ENCODE measurements at places on chromosomes 7 and 10. TPM values are rescaled to one million over a fixed set of nuclear protein-coding genes. Genes with fewer than 3 reads are reported as not detected.

The FOXL3 gene
- not detected for total RNA-seq

The MYPN gene
- not detected for total RNA-seq

GRCh38 chr10:5944389-5945189 is 32.8 kb downstream of the IL15RA start:
- no peak overlapping the region for H3K4me3 ChIP-seq
- no peaks in the 10 kb centered on the region for H3K36me3 ChIP-seq
- peaks cover 28% of the 10 kb centered on the region for H3K4me1 ChIP-seq
- no peaks in the 10 kb centered on the region for H3K27me3 ChIP-seq
- no peak for DNase-seq

GRCh38 chr10:89609833-89610346 is 35.2 kb downstream of the PANK1 start:
- no peak overlapping the region for H3K4me3 ChIP-seq
- H3K27ac ChIP-seq = no peak overlapping the region
- no peaks in the 10 kb centered on the region for H3K27me3 ChIP-seq
- H3K36me3 ChIP-seq = no peaks in the 10 kb centered on the region
- no peaks in the 10 kb centered on the region for H3K4me1 ChIP-seq
- DNase-seq = no peak

- no peaks in the 10 kb centered on the region for H3K4me1 ChIP-seq
- no peak overlapping the region for H3K27ac ChIP-seq
- no peak overlapping the region for H3K4me3 ChIP-seq
- no peaks in the 10 kb centered on the region for H3K27me3 ChIP-seq
- DNase-seq = no peak
- H3K36me3 ChIP-seq = no peaks in the 10 kb centered on the region
These were observed 3.9 kb downstream of the MPP7 start for GRCh38 chr10:28298951-28299350.

GRCh38 chr7:140597428-140597949 is 43.1 kb downstream of the DENND2A start:
- H3K27ac ChIP-seq = peak overlapping the region; percentile 27
- H3K4me3 ChIP-seq = no peak overlapping the region
- DNase-seq = no peak
- H3K4me1 ChIP-seq = no peaks in the 10 kb centered on the region

GRCh38 chr7:64744680-64745079 is 49.5 kb upstream of the ZNF138 start:
- no peaks in the 10 kb centered on the region for H3K36me3 ChIP-seq
- no peaks in the 10 kb centered on the region for H3K4me1 ChIP-seq
- H3K27me3 ChIP-seq = no peaks in the 10 kb centered on the region
- no peak overlapping the region for H3K27ac ChIP-seq
- H3K4me3 ChIP-seq = no peak overlapping the region
- DNase-seq = no peak

- peak overlapping the region; percentile 92 for H3K27ac ChIP-seq
- peaks cover 30% of the 10 kb centered on the region for H3K36me3 ChIP-seq
- H3K4me1 ChIP-seq = peaks cover 21% of the 10 kb centered on the region
- no peak for DNase-seq
- no peaks in the 10 kb centered on the region for H3K27me3 ChIP-seq
These were observed 534 bp downstream of the UBE3C start for GRCh38 chr7:157139111-157139809.

- no peak overlapping the region for H3K4me3 ChIP-seq
- no peaks in the 10 kb centered on the region for H3K36me3 ChIP-seq
- DNase-seq = no peak
- H3K27me3 ChIP-seq = no peaks in the 10 kb centered on the region
These were observed 703.2 kb downstream of the XPNPEP1 start for GRCh38 chr10:109219935-109220605.

GRCh38 chr7:35736725-35737124 is 41.8 kb upstream of the HERPUD2 start:
- H3K4me3 ChIP-seq = no peak overlapping the region
- no peak for DNase-seq
- no peaks in the 10 kb centered on the region for H3K27me3 ChIP-seq
- no peaks in the 10 kb centered on the region for H3K36me3 ChIP-seq
